Activated T-cell treated with anti-CD3 and anti-CD28 coated beads for 48 hours (primary cell): ENCODE measurements at places on chromosomes 3 and 15.

- DNase-seq: no peak
Measured at GRCh38 chr15:35271371-35272043, 186.4 kb upstream of the NANOGP8 start.

DNA sequence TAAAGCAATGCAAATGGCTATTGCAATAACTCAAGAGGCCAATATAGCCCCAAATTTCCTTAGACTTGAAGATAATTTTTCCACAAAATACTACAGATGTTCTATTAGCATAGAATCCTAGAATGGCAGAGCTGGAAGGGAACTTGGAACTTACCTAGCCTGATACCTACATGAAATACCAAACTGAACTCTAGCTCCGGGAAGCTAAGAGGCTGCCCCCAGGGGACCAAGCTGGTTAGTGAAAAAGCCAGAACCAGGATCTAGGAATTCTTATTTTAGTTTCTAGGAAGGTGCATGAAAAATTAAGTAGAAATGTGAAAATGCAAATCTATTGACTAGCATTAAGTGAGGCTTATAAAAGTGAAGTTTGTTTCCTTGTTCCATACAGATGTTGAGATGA is 256.0 kb upstream of the CBLB start:
- DNase-seq: no peak

- no peak for DNase-seq
Measured at GRCh38 chr3:78101384-78101783, 1061.5 kb downstream of the ROBO2 start.

- DNase-seq: no peak
Measured at GRCh38 chr3:16334909-16335308, 69.9 kb downstream of the OXNAD1 start.

GRCh38 chr3:59876533-59877062 is 826.8 kb upstream of the CFAP20DC start:
- no peak for DNase-seq

GRCh38 chr3:122395582-122395981 is 11.6 kb downstream of the FAM162A start:
- DNase-seq: no peak

DNA sequence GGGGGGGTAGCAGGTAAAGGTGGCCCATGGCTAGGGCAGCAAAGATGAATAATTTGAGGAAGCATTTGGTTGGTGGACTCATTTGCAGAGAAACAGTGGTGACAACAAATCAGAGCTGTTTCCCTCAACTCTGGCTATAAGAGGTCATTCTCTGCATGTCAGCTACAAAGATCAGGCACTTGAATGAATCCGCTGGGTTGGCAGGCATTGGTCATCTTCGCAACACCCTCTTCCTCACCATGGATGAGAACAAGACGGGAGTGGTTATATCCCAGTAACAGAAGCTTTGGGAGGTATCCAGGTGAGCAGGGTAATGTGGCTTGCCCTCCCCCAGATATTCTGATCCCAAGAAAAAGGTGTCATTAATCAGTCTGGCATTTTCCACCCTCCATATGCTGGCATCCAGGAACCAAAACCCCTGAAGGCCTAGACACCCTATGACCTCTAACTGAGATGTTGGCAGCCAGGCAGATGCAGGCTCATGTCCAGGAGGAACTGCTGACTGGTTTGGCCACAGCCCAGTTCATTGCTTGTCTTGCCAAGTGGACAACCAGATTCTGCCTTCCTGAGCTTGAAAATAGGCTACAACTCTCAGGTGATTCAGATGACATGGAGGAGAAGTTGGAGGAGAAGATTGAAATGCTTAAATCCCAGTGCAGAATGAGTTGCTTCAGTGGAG is 108.9 kb upstream of the TRIM42 start:
- no peak for DNase-seq

DNA sequence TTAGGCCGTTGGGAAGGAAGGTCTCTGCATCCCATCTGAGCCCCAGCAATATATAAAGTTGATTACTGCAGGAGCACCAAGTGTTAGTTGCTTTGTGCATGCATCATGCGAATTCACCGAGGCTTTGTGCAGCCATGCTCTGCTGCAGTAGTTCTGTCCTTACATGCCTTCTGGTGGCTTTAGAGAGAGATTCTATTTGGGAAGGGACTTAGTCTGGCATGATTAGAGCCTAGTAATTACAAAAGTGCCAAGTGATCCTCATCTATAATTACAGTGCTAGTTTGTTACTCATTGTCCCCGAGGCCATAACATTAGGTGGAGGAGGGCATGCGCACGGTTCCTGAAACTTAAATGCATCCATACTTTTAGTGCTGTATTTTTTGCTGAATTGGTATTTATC is 353.6 kb downstream of the CNTN4 start:
- DNase-seq: no peak
